ENCODE measurements at places on chromosomes 3 and 15.
A peak's percentile ranks its signal among the peaks of the same experiment; 100 is the strongest.

- peak; percentile 85 for DNase-seq
These were observed 227.6 kb upstream of the BHLHE40 start for GRCh38 chr3:4751502-4752101.

- no peak for DNase-seq
These were observed 50.4 kb downstream of the CRTC3 start for GRCh38 chr15:90580099-90580498.

DNA sequence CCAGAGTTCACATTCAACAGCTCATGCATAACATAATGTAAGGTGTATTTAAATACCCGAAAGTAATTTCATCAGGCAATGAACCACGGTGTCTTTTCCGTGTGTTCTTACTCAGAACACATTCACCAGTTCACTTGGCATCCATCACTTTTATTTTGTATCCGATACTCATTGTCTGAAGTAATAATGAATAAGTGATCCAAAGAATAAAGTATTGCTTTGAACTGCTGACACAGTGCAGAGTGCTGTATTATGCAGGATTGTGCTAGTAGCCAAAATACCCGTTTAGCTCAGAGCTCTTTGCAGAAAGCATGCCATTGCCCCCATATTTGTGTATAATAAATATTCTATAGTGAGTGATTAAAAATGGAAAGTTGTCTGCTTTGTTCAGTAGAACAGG, 460.9 kb upstream of the KCNMB2 start:
- no peak for DNase-seq

DNA sequence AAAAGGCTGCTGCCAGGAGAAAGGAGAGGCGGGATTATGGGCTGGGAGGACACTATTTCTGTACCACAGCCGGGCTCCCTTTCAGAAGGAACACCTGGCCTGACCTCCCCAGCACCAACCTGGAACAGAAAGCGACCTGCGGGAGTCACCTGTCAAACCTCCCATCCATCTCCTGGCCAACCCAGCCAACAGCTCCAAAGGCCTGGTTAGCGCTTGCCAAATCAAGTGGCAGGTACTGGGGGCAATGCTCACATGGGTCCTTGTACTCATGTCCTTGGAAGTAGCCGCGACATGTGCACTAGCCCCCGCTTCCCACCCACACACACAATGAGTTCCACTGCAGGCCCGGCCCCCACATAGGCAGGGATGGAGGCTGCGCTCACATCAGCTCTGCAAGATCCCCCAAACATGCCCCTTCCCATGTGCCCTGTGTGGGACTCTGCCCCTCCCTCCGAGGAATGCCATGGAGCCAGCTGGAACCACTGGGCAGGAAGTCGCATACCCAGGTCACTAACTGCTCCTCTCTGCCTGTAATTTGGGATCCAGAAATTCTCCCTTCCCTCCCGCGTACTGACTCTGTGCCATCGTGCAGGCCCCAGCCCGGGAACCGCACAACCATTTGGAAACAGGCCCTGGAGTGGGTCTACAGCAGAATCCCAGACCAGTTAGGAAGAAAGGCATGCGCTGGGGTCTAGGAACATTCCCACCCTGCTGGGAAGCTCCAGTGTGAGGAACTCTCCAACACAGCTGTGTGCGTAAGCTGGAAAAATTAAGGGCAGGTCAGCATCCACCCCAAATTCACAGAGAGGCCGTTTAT, 98.9 kb downstream of the LRIG1 start:
- no peak for DNase-seq

DNA sequence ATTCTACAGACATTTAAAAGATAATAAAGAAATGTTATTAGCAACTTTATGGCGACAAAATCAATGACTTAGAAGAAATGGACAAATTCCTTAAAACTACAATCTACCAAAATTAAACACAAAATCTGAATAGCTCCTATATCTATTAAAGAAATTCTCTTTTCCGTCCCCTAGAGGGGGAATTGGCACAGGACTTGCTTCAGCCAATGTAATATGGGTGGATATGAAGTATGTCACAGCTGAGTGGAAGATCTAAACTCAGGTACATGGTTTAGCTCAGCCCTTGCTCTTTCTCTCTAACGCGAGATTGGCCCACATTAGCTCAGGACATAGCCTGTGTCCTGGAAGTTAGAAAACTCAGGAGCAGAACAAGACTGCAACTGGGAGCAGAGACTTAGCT, 79.3 kb downstream of the DNAH12 start:
- no peak for DNase-seq

DNA sequence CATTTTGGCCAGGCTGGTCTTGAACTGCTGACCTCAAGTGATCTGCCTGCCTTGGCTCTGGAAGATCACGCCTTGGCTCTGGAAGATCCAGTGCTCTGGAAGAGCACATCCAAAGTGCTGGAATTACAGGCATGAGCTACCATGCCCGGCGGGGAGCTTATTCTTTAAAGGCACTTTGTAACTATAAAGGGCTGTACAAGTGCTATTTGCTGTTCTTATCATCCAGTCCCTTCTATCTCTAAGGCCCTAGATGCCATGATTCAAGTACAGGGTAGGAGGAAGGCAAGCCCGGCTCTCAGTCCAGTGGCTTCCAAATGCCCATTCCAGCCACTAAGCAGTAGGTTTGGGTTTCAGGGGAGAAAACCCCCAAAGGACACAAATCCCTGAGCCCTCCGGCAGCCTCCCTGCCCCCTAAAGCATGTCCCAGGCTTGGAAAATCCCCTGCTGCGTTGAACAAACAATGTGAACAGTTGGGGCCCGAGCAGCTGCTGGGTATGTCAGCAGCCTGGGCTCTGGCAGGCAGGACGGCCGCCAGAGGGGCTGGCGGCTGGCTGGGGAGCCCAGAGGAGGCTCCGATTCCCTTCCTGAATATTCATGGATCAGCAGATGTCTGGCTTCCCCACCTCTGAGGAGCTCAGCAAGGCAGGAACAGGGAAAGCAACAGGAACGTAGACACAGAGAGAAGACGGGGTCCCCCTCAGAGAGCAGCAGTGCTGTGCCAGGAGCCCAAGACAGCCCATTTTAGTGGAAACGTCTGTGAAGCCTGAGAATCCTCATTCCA, 7.7 kb downstream of the IGDCC4 start:
- no peak for DNase-seq

DNA sequence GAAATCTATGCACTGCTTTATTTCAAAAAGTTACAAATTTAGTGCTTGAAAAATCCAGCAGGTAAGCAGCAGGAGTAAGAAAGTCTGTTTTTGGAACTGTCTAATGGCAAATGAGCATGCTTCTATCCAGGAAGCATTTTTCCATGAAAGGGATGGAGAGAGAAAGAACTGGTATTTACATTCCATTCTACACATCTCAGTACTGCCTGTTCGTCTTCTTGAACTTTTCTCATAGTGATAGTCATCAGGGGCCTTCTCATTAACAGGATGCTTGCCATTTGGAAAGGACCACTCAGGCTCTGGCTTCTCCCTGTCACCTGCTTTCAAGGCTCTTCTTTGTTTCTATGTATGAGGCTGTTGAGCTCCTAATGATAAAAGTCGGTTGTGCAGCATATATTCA, 267.3 kb upstream of the IL12A start:
- DNase-seq = no peak

- peak; percentile 50 for DNase-seq
These were observed 754.1 kb downstream of the GRM7 start for GRCh38 chr3:7615043-7615442.

GRCh38 chr3:110419096-110419495, 652.5 kb upstream of the NECTIN3 start:
- peak; percentile 2 for DNase-seq

DNA sequence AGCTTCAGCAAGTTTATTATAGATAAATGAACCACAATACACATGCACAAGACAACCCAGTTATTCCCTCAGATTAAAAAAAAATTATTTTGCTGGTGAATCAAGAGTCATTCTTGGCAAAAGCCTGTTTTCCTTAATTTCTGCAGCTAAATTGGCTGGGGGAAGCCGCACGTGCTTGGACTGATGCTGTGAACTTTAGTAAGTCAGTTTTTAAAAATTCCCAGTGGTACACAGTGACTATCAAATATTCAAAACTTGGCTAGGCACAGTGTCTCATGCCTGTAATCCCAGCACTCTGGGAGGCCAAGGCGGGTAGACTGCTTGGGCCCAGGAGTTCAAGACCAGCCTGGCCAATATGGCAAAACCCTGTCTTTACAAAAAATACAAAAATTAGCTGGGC, 23.9 kb downstream of the EHD4 start:
- no peak for DNase-seq

DNA sequence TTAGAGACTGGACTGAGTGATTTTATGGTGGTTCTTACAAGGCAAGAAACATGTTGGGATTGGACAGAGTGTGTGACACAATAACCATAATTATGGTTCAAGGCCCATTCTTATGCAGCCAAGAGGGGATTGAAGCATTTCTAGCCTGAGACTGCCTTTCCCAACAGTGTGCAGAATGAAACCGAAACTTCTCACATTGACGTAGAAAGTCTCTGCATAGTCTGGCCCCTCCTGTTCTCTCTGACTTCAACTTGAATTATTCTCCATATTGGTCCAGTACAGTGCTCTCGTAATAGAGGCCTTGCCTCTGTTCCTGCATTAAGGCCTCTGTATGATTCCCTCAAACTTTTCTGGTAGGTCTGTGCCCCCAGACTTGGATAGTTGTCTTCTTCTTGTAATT, 138.3 kb downstream of the DIPK2A start:
- peak; percentile 48 for DNase-seq

DNA sequence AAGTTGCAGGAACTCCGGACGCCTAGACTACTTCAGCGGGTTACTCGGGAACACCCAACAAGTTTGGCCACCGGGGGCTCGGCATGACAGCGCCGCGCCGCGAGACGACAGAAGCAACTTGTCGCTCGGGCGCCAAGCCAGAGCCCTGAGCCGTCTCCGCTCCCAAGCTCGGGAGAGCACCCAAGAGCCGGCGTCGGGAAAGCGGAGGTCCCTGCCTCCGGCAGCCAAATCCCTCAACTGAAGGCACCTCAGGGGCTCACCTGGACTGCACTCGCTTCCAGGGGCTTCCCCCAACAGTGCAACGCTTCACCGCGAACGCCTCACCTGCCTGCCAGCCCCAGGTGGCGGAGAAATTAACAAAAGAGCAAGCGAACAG, 640 bp downstream of the MB21D2 start:
- peak; percentile 81 for DNase-seq

GRCh38 chr3:51813539-51813938, 34.5 kb upstream of the IQCF6 start:
- no peak for DNase-seq

DNA sequence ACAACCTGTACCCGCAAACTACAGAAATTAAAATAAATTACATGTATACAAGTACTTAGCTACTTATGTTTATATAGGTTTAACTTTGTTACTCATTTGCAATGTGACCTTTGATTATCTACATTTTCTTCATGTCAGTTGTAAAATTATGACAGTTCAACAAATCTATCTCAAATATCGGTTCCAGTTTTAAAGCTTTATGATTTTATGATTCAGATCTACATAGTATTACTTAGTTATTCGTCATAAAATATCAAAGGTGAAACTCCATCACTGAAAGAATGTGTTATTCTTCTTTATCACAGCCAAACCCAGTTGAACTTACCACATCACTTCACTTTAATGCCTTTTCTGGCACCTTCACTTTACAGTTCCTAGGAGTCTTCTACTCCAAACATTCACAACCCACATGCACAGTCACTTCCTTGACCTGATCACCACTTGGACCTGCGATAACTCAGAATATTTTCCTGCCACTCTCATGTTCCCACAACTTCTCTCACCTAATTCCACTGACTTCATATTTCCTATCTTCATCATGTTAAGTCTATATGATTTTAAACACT, 47.2 kb downstream of the SLITRK3 start:
- DNase-seq = no peak

- DNase-seq = no peak
These were observed 12.5 kb downstream of the CHDH start for GRCh38 chr3:53833700-53834099.

- DNase-seq = no peak
These were observed 43.9 kb upstream of the RYK start for GRCh38 chr3:134294302-134295280.

DNA sequence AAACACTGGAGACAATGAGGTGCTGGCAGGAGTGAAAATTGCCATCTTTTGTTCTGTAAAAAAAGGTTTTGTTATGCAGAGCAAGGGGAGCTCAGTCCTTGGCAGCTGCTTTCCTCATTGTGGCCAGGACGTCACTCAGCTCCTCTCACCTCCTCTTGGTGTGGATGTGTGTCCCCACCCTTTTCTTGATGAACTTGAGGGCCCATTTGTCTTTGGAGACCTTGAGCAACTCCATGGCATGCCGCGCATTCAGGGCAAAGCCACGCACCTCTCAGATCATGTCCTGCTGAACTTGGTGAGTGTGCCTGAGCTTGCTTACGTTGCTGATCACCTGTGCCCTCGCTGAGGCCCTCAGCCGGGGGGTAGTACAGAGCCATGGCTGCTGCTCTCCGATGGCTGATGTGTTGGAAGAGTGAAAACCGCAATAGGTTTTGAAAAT, 24.5 kb upstream of the BDH1 start:
- no peak for DNase-seq

GRCh38 chr15:79675982-79676381, 220.8 kb downstream of the MTHFS start:
- DNase-seq = no peak

GRCh38 chr15:42784705-42785104, 47.8 kb upstream of the CDAN1 start:
- DNase-seq = no peak

- DNase-seq = no peak
These were observed 35.0 kb downstream of the MLH1 start for GRCh38 chr3:37028329-37028728.

GRCh38 chr3:194204042-194204987, 68.4 kb downstream of the HES1 start:
- DNase-seq = no peak

DNA sequence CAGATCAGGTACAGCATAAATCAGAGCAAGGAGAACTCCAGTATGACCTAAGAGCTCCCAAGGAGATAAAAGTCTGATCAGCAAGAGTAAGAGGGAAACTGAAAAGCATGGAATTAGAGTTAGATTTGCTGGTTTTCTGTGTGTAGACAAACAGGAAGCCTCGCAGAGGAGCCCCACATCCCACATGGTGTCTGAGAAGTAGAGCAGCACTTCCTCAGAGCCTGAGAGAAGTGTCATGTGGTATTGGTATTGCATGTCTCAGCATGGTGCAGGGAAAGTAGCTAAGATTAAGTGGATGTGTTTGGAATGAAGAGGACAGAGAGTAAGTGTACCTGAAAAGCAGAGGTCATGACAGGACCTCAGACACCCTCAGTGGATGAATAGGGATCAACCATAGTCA, 175.4 kb upstream of the GBE1 start:
- peak; percentile 56 for DNase-seq

- no peak for DNase-seq
These were observed 45.9 kb downstream of the HCN4 start for GRCh38 chr15:73322665-73323373.

- no peak for DNase-seq
These were observed 7.5 kb upstream of the MEGF11 start for GRCh38 chr15:66261056-66261455.

DNA sequence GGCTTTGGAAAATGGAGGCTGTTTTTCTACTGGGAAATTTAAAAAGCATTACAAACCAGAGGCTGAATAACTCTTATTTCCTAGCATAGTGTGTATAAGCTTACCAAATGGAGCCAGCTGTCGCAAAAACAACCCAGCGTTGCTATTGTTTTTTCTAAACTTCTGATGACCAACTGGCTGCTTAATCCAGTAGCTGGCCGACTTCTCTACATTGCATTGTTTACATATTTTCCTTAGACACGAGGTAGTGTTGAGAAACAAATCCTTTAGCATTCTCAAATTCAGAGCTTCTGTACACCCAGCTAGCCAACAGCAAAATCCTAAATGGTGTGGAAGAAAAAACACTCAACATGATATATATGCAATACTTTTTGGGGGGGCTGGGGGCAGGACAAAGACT, 161.0 kb upstream of the ADAMTS9 start:
- DNase-seq = no peak
